ENCODE measurements at places on chromosomes 12 and 14.

GRCh38 chr12:111907740-111908139 lies 65.7 kb downstream of the MAPKAPK5 start:
- DNase-seq: no peak

DNA sequence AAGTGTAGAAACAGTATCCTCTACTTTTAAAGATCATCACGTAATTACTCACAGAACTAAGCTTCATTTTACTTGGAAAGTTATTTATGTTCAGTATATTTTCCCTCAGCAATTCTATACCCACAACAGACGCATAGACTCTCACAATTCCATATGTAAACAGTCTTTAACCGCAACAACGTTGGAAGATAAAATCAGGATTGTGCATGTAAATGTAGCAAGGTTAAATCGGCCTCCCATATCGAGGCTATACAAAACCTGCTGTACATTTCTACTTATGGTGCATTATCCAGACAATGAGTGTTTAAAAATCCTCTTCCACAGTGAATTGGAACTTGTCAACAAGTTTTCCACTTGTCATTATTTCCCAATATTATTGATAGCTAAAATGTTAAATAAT lies 581.1 kb downstream of the SLC16A7 start:
- no peak for DNase-seq

GRCh38 chr12:60644076-60644475 lies 1048.2 kb downstream of the SLC16A7 start:
- DNase-seq: no peak

DNA sequence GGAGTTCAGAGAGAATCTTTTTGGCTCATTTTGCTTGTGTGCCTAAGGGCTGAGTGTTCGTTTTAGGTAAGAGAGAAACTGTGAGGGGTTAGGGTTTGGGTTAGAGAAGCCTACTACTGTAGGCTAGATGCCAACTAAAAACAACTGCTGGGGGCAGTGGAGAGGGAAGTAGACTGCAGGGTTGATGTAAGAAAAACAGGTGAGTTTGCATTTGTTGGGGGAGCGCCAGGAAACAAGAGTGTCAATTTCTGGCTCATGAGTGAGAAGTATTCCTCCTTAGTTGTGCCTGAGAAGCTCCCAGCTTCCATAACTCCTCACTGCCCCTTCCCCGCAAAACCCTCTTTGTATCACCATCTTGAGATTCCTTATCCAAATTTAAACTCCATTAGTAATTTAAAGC lies 92.3 kb downstream of the DERA start:
- no peak for DNase-seq

DNA sequence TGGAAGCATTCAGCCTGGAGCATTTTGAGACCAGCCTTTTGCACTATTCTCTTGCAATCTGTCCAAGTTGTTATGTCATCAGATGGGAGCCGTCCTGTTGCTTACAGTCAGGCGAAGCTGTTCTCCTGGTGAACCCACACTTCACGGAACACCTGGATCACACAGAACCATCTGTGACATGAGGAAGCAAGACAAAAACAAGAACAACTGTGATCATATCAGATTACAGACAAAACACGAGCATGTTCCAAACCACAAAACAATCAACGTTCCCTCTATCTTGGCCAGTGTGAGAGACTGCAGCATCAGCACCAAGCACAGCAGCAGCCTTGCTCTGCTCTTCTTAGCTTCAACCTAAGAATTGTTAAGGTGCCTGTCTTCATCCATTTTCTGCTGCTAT lies 180.5 kb upstream of the SFSWAP start:
- no peak for DNase-seq

- no peak for DNase-seq
Measured at GRCh38 chr12:10339053-10339840, 31.6 kb downstream of the KLRD1 start.

All from stimulated activated CD4-positive, alpha-beta T cell treated with anti-CD3 and anti-CD28 coated beads, Interleukin-2, amount 100 ng/mL, for 48 hours (primary cell).